Stimulated activated CD4-positive, alpha-beta T cell treated with anti-CD3 and anti-CD28 coated beads, TNF-alpha, amount 100 ng/mL, for 4 hours (primary cell): ENCODE measurements at places on chromosomes 3 and 15.

- DNase-seq = no peak
Measured at GRCh38 chr15:77720173-77720572, 87.5 kb upstream of the LINGO1 start.

- DNase-seq = no peak
Measured at GRCh38 chr15:94460624-94461023, 229.3 kb downstream of the MCTP2 start.

DNA sequence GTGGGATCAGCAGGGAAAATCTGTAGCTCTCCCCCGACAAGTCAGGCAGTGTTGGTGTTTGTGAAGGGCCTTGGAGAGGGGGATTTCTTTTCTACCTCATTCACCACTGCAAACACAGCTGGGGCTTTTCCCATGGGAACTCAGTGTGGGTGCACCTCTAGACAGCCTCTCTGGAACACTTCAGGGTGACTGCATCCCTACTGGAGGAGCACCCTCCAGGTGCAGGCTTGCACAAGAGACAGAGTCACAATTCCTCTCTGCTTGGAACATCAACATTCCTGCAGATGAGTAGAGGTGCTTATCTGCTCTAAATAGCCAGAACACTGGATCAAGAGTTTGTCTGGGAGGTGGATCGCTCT is 72.7 kb upstream of the AKAP13 start:
- no peak for DNase-seq

DNA sequence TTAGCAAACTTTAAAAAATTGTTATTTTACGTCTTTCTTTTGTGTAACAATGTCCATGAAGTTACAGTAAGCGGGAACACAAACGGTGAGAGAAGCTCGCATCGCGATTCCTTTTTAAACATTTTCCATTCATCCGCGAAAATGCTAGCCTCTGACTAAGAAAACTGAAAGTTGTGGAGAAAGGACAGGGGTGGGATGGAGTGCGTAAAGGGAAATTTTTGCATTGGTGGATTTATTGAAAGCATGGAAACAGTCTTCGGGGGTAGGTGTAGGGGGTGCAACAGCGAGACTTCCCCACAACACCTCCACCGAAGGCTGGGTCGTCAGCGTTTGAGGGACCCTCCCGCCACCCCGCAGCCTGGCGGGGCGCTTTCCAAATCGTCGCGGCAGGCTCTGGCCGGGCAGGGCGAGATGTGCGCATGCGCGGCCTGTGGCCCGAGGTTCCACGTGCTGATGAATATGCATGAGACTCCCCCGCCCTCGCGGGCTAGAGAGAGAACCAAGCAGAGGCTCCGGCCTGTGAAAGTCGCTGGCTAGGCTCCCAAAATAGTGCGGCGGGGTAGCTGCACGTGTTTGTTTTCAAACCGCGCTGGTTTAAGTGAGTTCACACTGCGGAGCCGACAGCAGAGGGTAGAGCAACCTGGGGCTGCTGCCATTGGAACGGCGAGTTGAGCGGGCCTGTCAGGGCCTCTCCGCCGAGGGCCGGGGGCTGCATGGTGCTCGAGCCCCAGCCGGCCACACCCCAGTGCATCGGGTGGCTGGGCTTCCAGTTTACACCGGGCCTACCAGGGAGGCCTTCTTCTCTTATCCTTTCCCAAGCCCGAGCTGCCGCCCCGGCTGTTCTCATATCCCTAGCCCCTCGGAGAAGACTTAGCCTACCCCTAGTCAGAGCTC is 9.9 kb downstream of the ZIC1 start:
- DNase-seq = no peak
